PC-9 (cell line): ENCODE measurements at places on chromosomes 1 and 21. TPM values are rescaled to one million over a fixed set of nuclear protein-coding genes. Genes with fewer than 3 reads are reported as not detected.

The TNN gene
- not detected in 2 replicates for total RNA-seq

The CRYBG2 gene
- 21.7 and 24.6 TPM in 2 replicates for total RNA-seq

The EPHA10 gene
- 7.6 and 12.1 TPM in 2 replicates for total RNA-seq

The LHX8 gene
- total RNA-seq, result not detected in 2 replicates

- no peak for DNase-seq
Observed at GRCh38 chr21:29786496-29787360, 153.1 kb downstream of the GRIK1 start.

DNA sequence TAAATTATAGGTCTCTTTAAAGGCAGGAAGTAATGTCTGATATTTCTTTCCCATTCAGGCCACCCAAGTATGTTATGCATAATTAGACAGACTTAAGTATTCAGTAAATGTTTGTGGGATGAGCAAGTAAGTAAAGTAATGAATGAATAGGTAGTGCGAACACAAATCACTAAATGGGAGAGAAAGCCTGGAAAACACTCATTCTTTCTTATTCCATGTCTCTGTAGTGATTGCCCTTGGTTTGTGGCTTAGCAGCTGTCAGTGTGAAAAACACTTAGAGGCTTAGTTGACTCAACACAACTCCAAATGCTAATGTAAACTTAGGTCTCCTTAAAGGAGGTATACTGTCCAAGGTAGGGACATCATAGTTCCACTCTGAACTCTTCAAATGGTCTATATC, 182.5 kb downstream of the ZC3H11B start:
- DNase-seq, result no peak

- DNase-seq, result no peak
Observed at GRCh38 chr1:75796376-75797272, at the start of gene MSH4. Gene MSH4, plus strand, starts transcription at chr1:75796882. Its CDS starts 104 bp downstream, at chr1:75796986.

GRCh38 chr1:22490309-22490708, 38.7 kb downstream of the ZBTB40 start:
- DNase-seq, result no peak

DNA sequence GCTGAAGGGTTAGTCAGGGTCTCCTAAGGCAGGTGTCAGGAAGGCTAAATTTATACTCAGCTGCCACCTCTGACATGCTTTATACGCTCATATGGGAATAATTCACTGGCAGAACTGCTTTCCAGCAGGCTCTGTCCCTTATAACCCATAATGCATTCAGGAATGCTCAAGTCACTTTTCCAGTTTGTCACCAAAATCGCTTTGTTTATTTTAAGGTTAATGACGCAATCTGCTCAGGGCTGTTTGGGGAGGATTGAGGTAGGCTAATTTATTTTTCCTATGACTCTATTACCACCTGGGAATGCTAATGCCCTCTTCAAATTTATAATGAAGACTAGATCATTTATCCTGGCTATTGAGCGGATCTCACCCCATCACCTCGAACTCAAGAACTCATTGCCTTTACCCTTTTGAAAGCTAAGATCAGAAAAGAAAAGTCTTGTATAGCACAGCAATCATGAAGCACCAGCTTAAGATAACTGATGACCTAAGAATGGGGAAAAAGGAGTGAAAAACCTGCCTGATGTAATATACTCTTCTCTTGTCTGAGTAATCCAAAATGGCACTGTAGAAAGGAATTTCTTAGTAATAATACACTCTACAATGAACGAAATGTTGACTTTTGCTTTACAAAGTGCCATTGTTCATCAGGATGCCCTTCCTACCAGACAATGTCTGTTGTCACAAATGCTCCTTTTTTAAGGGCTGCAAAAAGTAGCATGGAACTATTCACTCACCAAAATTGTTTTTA, 97.9 kb upstream of the EXO1 start:
- DNase-seq, result peak; percentile 95

DNA sequence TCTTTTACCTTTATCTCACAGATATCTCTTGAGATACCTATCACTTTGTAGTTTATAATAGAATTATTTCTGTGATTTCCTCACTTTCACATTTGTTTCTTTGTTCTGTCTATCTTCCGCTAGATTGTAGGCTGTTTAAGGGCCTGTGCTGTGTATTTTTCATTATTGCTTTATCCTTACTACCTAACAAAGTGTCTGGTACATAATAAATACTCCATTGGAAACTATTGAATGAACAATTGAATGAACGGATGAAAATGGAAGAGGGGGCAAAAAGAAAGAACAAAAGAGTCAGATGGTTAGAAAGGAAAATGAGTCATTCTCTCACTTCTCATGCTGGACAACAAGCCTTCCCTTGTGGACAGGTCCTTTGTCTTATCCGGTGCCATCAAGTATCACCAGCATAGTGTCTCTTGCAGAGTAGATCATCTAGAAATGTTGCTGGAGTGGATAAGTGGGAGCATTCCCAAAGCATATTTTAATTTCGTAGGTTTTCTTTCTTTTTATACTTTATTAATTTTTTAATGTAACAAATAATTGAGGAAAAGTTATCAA, 159.8 kb downstream of the NEK7 start:
- no peak for DNase-seq

- DNase-seq, result no peak
Observed at GRCh38 chr1:69688193-69688592, 120.5 kb downstream of the LRRC7 start.

GRCh38 chr1:215890438-215890837, 323.3 kb downstream of the KCTD3 start:
- no peak for DNase-seq

- no peak for DNase-seq
Observed at GRCh38 chr1:203299169-203299568, 6.2 kb upstream of the BTG2 start.

DNA sequence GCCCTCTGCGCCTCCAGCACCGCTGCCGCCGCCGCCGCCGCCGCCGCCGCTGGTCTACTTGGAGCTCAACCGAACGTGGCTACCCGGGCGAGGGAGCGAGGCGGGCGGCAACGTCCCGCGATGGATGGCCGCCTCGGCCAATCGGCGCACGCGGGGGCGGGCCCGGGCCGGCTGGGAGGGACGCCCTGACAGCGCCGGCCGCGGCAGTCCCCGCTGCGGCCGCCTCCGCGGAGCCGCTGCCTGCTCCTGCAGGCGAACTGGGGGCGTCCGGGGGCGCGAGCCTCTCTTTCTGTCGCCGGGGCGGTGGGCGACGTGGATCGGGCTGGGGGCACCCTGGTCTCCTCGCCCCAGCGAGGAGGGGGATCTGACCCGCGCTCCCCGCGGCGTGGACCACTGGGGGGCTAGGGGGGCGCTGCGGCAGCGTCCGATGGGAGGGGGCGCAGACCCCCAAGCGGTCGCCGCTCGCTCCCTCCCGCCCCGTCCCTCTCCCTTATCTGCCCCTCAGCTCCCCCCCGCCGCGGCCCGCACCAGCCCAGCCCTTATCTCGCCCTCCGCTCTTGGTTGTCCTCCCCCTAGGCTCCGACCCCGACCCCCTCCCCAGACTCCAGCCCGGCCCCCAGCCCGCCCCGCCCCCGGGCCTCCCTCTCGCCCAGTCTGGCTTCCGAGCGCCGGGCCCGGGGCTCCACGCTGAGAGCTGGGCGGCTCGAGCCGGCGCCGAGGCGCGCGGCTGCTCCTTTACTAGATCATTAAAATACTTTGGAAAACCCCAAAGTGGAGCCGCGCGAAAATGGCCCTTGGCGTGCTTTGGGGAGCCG, at the start of gene SSBP3:
Gene SSBP3, minus strand, starts transcription at position 56 of the 815 bp plus-strand sequence.
- DNase-seq, result peak; percentile 76

GRCh38 chr1:180085331-180085730, 69.3 kb upstream of the QSOX1 start:
- no peak for DNase-seq
